ENCODE measurements at places on chromosomes 13 and 19.

DNA sequence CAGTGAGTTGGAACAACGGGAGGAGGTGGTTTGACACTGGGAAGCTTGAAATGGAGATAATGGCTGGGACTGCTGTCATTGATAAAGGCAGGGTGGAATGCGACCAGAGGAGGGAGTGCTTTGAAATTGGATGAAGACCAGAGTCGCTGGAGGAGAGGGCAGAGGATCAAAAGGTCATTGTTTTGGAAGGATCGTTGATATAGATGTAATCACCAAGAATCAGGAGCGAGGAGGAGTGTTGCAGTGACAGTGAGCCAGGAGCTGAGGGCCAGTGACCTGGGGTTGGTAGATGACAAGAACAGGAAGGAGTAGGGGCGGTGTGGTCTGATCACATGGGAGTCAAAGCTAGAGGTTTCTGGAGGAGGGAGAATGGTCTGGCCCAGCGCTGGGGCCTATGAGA is 25.3 kb downstream of the TM9SF2 start:
- DNase-seq = no peak

GRCh38 chr19:15210323-15210781 is 9.6 kb upstream of the NOTCH3 start:
- DNase-seq = peak; percentile 52

GRCh38 chr19:16698914-16699313 is 20.7 kb upstream of the NWD1 start:
- no peak for DNase-seq

GRCh38 chr13:76790526-76790925 is 95.7 kb downstream of the KCTD12 start:
- DNase-seq = no peak

- DNase-seq = no peak
These were observed 520.3 kb downstream of the DIAPH3 start for GRCh38 chr13:59643364-59643841.
